ENCODE measurements at places on chromosomes 4 and X.
A peak's percentile ranks its signal among the peaks of the same experiment; 100 is the strongest.

- no peak for DNase-seq
These were observed 167.3 kb upstream of the SH3RF1 start for GRCh38 chr4:169438057-169438480.

DNA sequence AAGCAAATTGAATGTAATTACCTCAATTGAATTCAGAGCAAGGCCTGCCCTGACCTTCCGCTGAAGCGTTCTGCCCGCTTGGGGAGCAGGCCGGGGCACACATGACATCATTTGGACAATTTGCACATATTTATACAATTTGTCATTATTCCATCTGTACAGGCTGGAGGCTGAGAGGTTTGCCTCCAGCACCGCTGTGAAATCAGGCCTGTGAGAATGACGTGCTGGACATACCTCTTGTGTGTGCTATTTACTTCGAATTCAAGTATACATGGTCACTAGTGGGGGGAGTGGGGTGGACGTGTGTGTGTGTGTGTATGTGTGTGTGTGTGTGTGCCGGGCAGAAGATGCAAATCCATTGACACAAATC, 285.6 kb downstream of the SHOX start:
- peak; percentile 38 for DNase-seq

GRCh38 chr4:16764622-16765021, 133.8 kb downstream of the LDB2 start:
- no peak for DNase-seq

DNA sequence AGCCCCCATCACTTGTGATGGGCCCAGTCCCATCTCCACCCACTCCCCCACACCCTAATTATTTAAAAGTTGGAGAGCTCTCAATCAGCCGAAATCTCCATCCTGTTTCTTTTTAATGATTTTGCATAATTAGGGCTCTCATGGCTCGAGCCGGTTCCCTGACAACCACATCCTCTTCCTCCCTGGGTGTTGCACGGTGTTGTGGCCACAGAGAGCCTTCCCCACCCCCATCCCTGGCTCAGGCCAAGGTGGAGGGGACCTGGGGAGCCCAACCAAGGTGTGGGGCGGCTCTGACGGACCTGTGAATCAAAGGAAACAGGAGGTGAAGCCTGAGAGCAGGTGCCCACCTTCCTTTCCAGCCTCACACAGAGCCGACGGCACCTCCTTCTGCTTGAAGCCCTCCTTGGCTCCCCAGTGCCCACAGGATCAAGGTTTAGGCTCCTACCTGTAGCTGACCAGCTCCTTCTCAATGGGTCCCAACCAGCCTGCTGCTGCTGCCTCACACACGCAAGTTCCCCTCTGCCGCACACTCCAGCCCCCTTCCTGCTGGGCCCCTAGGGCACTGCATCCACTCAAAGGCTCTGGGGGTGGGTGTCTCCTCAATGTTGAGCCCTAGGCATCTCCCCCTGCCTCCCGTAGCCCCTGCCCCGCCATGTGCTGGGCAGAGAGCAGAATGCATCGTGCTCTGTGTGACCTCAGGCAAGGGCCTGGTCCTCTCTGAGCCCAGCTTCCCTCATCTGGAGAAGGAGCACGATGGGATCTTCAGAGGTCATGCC, 68.7 kb downstream of the WFS1 start:
- DNase-seq = no peak

GRCh38 chr4:27692158-27692557, 831.5 kb downstream of the STIM2 start:
- DNase-seq = peak; percentile 51

GRCh38 chrX:9341291-9342201, 123.3 kb upstream of the TBL1X start:
- peak; percentile 80 for DNase-seq

- no peak for DNase-seq
These were observed 114.0 kb upstream of the PJA1 start for GRCh38 chrX:69279234-69279633.

- no peak for DNase-seq
These were observed 2.2 kb downstream of the CCNB3 start for GRCh38 chrX:50206753-50207152.

DNA sequence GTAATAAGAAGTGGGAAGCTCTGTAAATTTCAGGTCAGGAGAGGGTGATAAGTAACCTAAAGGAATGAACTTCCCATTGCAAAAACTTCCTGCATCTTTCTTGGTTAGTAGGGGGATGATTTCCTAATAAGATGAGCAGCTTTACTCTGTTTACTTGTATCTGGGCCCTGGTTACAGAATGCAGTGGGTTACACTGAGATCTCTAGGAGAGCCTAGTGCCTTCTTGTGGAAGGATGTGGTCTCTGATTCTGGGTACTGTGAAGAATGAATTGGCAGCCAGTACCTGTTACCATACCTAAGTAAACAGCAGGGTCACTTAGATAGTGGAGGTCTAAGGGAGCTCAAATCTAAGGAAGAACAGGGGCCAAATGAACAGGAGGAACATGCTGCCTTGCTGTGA, 320.6 kb downstream of the ARHGAP10 start:
- no peak for DNase-seq

DNA sequence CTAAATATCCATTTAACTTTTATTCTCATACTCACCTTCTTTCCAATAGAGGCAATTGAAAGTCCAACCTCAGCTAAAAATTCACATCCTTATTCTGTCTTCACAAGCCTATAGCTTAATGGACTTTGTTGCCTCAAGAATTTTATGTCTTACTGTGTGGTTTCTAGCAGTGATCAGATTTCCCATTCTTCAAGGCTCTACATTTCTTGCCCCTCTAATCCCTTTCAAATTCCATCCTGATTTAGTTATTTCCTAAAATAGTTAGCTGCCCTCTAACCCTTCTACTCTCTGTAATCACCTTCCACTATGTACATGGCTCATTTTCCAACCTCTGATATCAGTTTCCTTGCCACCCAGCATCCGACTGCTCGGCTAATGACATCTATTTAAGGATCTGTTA, 204.1 kb upstream of the CENPE start:
- no peak for DNase-seq

GRCh38 chr4:56757261-56757746, 64.2 kb downstream of the SPINK2 start:
- peak; percentile 89 for DNase-seq

DNA sequence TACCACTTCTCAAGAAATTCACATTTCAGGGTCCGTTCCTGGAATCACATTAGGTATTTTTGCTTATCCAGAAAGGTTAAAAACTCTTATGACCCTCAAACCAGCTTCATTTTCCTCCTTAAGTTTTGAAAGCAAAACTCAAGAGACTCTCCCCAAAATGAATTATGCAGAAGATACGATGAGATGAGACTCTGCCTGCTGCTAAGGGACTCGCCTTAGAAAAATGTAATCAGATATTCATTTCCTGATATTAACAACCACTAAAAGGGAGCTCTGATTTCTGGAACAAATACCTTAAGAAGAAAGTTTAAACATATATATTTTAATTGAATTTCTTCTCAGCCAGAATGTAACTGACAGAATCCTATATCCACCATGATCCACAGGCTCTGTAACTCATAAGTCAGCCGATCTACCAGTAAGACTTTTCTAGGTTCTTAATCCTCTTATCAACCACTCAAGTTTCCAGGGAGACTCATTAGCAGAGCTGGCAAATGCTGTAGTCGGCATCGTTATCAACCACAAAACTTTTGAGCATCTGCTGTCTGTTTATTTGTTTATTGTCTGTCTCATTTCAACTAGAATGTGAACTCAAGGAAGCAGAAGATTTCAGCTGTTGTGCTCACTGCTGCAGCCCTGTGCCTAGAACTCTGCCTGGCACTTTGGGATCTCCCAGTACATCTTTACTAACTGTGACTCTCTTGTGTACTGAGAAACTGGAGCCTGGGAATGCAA, 112.5 kb downstream of the LDB2 start:
- peak; percentile 56 for DNase-seq

DNA sequence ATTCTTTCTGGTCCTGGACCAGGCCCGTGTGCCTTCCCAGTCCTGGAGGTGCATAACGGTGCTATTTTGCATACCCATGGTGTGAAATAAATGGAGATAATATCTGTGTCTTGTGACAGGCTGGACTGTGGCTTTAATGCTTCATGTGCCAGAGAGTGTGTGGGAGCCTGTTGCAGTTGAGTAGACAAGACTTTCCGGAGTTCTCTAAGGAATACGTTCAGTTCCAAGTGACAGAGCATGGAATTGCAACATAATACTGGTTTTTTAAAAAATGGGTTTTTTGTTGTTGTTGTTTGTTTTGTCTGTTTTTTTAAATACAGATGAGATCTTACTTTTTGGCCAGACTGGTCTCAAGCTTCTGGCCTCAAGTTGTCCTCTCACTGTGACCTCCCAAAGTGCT, 74.0 kb downstream of the HPRT1 start:
- no peak for DNase-seq

DNA sequence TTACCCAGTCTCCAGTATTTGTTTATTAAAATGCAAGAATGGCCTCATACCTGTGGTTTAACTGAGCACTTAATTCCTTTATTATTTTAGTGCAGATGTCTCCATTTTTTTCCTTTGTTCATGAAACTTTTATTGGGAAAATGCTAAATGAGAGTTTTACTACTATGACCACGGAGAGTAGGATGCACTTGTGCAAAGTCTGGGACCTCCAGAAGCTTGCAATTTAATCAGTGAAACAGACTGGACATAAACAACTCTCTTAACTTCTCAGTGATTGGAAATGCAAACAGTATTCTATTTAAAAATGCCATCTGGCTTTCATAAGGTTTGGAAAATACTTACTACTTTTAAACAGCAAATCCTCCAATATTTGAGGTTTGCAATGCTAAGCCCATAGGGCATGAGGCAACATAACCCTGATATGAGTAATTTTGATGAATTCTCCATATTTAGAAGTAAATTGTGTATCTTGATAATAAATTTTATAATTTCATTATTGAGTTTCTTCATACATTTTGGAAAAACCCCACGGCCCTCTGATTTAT, 718.7 kb upstream of the MAGEB2 start:
- DNase-seq = peak; percentile 14

GRCh38 chr4:152382057-152382785, 153.7 kb downstream of the FBXW7 start:
- no peak for DNase-seq

GRCh38 chrX:8849945-8850344, 48.8 kb upstream of the FAM9A start:
- DNase-seq = no peak

DNA sequence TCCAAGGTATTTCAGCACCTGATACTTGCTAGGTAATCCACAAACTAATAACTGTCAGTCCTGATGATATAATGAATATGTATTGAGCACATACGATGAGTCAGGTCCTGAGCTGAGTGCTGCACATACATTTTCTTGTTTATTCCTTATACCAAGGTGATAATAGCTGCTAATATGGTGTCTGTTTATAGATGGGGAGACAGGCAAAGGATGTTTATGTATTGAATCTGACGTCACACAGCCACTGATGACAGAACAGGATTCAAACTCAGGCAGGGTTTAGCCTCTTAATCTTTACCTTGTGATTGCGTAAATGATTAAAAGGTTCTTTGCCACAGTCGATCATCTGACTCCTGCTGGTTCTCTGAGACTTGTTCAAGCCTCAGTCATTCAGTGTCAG, 609.9 kb upstream of the CPEB2 start:
- DNase-seq = no peak

DNA sequence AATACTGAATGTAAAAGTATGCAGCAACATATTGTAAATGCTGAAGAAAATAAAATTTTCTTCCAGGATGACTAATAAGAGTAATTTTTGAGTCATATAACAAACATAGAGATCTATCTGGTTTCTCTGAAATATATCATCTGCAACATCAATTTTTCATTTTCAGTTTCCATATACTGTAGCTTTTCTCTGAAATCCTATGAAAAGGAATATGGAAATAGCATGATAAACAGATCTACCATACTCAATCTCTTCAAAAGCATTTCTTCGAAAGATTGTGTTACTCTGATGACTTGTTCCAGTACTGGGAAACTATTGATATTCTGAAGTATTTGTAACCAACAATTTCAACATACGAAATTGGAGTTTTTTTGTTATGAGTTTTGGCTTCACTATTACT, 1156.7 kb downstream of the FAM133A start:
- no peak for DNase-seq

- peak; percentile 51 for DNase-seq
These were observed 4.4 kb upstream of the CXorf38 start for GRCh38 chrX:40651620-40652223.

- no peak for DNase-seq
These were observed 130.5 kb downstream of the PTTG2 start for GRCh38 chr4:38090455-38091246.

GRCh38 chrX:8815460-8816065, 14.4 kb upstream of the FAM9A start:
- peak; percentile 26 for DNase-seq

DNA sequence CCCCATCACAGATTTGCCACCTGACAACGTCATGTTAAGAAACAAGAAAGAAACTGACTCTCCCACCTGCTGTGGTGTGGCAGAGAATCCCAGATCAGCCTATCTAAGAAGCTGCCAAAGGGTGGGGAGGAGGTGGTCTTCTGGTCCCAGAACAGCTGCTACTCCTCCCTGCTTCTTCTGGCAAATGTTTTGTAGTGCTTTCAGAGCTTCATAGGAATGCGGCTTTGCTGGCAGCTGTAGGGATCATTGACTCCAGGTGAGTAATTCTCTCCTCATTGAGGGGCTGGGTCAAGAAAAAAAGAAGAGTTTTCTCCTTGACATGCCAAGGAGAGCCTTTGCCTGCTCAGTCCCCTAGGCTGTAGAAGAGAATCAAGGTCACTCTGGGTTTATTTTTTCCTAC, 23.3 kb downstream of the NRK start:
- DNase-seq = no peak

GRCh38 chr4:109359040-109359646, 56.7 kb upstream of the COL25A1 start:
- DNase-seq = peak; percentile 11

DNA sequence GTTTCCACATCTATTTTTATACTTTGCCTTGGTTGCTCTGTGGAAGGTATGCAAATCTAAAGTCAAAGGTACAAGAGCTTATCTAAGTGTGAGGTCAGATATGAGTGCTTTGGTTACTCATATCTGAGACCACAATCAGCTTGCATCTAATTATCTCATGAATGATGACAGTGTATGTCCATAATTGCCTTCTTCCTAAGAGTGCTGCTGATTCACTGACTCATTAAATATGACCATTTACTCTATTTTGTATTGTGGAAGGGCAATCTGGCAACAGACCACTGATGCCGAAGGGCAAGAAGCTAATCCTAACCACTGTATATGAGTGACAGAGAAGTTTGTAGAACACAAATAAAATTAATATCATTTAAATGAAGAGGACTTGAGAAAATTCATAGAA, 1190.2 kb upstream of the AGA start:
- DNase-seq = peak; percentile 37
